ENCODE measurements at places on chromosomes 11 and 22.

- DNase-seq, result no peak
Measured at GRCh38 chr11:27391331-27392015, 28.5 kb upstream of the CCDC34 start.

DNA sequence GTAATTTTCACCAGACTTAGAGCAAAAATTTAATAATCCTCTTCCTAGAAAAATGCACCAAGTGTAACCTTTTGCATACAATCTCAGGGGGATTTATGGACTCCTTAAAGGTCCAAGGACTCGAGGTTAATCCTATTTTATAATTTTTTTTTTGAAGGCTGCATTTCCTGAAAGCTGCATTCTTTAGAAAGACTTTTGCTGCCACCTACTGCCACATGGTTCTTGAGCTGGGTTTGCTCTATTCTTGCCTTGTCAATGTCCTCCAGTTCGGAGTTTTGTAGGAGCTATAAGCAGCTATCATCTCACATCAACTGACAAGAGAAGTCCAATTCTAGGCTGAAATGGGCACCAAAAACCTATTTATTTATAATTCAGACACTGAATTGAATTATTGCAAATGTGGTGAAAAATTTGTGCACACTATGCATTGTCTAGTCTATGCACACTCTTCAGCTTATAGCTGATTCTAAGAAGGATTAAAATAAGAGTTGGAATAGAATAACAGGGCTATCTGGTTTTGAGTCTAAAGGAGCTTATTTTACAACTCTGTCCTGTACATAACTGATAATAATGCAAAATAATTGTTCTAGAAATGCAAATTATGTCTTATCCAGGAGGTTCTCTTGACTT is 31.3 kb downstream of the TRAF6 start:
- DNase-seq, result peak; percentile 59

- DNase-seq, result no peak
Measured at GRCh38 chr11:75182664-75183063, 31.8 kb downstream of the SLCO2B1 start.

- no peak for DNase-seq
Measured at GRCh38 chr11:117044287-117045035, 53.8 kb downstream of the SIK3 start.

- no peak for DNase-seq
Measured at GRCh38 chr11:16818284-16818683, 79.8 kb downstream of the C11orf58 start.

DNA sequence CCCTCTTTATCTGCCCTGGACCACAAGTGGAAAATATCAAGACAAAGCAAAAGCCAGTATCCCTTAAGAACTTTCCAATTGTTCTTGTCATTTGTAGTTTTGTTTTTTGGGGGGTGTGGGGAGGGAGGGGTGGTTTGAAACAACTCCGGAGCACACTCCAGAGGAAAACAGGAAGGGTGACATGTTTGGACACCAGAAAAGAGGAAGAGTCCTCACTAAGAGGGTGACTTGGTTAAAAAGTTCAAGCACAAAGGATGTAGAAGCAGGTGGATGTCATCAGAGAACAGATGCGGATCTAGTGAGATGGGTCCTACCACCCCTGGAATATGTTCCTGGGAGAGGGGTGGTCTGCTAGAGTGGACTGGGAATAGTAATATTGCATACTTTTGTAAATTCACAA is 25.8 kb downstream of the ADAMTS8 start:
- DNase-seq, result no peak

DNA sequence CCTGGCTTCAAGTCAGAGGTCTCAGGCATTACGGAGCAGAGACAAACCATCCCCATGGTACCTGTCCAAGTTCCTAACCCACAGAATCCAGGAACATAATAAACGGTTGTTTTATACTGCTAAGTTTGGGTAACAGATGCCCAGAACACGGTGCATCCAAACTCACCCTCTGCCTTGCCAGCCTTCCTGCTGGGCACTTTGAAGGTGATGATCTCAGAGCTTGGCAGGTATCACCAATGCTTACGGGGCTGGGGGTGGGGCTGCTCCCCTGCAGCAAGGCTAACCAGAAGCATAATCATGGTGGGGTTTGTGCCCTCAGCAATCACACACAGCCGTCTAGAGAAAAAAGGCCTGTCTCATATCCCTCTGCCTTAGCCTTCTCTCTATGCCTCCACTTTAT is 27.1 kb downstream of the DKK3 start:
- no peak for DNase-seq
